ENCODE measurements at places on chromosomes 12 and 14.

- DNase-seq = no peak
Observed at GRCh38 chr12:104011253-104011652, 38.7 kb downstream of the GLT8D2 start.

DNA sequence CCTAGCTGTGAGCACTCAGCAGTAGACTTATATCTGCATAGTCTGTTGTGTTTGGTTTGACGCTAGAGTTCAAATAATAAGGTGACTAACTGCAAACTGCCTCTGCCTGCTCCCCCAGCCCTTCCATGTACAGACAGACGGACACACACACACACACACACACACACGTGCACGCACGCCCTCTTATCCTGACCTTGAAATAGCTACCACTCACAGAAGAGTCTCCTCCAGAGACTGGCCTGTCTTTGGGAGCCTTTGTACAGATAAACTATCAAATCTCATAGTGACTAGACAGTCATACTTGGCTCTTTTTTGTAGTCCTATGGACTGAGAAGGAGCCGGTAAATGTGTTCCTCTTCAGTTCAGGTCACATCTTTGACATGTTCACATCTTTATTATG, 158.4 kb downstream of the FBXL14 start:
- DNase-seq = no peak

- DNase-seq = no peak
Observed at GRCh38 chr12:40794087-40794486, 101.8 kb downstream of the CNTN1 start.

DNA sequence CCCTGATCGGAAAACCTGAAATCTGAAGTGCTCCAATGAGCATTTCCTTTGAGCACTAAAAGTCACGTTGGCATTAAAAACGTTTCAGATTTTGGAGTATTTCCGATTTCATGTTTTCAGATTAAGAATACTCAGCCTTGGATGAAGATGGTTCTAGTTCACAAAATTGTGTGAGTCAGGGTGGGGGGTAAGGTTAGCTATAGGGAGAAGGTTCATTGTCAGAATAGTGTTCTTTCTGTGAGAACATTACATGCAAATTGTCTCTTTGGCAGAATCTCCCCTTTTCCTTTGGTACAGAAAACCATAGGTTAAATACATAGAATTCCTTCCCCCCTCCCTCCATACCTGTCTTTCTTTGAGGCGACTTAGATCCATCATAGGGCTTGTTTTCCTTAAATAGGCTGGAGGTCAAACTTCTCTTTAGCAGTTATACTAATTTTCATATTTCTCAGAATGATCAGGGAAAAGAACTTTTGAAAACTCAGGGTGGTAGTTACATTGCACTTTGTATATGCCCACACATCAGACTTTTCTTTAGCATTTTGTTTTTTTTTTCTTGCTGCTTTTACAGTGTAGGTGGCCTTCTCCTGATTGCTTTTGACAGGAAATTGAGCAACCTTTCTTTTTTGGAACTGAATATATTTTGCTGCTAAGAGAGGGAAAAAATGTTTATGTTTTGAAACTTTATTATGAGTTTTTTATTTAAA, 503.5 kb downstream of the PCNX1 start:
- no peak for DNase-seq

DNA sequence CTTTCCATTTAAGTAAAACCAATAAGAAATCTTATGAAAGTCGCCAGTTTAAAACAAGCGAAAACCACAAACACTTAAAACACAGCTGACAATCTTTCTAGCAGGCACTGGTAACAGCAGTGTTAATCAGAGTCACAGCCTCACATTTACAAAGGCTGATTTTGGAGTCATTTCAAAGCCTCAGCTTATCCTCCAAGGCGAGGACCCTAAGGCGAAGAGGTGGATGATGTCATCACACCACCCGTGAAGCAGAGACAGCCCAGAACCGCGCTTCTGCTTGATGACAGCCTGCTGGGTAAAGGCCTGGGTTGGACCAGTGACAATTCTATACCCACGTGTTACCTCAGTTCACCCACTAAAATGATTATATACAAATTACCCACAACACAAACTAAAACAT, 10.1 kb downstream of the GOLGA3 start:
- no peak for DNase-seq

DNA sequence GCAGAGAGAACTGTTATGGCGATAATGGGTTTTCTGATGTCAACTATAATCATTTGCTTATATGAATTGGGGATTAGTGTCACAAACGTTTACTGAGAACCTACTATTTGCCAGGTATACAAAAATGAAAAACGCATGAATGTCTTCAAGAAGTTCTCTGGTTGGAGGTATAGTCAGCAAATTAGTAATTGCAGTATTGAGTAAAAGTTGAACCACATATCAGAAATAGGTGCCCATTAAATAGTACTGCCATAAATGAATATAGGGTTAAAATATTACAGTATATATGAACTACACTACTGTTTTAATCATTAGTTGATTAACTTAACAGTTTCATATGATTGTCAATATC, 60.0 kb downstream of the PTPRB start:
- no peak for DNase-seq

DNA sequence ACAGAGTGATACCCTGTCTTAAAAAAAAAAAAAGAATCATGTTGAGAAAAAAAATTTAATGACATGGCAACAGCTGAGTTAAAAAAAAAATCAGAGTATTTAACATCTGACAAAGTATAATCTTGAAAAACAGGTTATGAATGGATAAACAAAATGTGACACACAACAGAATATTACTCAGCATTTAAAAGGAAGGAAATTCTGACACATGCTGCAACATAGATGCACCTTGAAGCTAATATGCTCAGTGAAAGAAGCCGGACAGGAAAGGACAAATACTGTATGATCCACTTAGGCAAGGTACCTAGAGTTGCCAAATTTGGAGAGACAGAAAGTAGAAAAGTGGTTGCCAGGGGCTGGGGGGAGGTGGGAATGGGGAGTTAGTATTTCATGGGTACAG, 19.4 kb upstream of the EIF2B2 start:
- DNase-seq = no peak

- no peak for DNase-seq
Observed at GRCh38 chr12:55874443-55874842, 31.7 kb upstream of the MMP19 start.

- no peak for DNase-seq
Observed at GRCh38 chr12:106134294-106134949, 4.3 kb downstream of the NUAK1 start.

DNA sequence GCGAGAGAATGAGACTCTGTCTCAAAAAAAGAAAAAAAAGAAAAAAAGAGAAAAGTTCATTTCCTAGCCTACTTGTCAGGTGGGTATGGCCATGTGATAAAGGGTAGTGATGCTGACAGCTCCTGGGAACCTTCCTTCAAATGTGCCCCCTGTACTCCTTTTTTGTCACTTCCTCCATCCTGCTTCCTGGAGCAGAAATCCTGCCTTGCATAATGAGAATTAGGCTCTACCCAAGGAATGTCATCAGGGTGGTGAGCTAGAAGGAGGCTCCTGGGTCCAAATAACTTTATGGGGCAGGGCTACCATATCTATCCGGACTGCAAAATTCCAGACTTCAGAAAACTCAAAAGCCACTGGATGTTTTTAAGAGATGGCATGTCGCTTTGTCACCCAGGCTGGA, 27.8 kb upstream of the FBXO34 start:
- no peak for DNase-seq

Measured in activated T-helper 9 cell treated with anti-CD3 and anti-CD28 coated beads, Interleukin-2, amount 50 U/mL, for 16 hours (primary cell).